CD4-positive, alpha-beta T cell treated with Interleukin-21 for 1 hour (primary cell): ENCODE measurements at places on chromosomes 2 and 18.

DNA sequence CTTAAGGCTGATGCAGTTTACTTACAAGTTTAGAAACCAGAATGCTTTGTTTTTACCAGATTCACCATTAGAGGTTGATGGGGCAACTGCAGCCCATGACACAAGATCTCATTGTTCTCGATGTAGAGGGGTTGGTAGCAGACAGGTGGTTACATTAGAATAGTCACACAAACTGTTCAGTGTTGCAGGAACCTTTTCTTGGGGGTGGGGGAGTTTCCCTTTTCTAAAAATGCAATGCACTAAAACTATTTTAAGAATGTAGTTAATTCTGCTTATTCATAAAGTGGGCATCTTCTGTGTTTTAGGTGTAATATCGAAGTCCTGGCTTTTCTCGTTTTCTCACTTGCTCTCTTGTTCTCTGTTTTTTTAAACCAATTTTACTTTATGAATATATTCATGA is 99.4 kb upstream of the IL1R2 start:
- DNase-seq, result no peak

DNA sequence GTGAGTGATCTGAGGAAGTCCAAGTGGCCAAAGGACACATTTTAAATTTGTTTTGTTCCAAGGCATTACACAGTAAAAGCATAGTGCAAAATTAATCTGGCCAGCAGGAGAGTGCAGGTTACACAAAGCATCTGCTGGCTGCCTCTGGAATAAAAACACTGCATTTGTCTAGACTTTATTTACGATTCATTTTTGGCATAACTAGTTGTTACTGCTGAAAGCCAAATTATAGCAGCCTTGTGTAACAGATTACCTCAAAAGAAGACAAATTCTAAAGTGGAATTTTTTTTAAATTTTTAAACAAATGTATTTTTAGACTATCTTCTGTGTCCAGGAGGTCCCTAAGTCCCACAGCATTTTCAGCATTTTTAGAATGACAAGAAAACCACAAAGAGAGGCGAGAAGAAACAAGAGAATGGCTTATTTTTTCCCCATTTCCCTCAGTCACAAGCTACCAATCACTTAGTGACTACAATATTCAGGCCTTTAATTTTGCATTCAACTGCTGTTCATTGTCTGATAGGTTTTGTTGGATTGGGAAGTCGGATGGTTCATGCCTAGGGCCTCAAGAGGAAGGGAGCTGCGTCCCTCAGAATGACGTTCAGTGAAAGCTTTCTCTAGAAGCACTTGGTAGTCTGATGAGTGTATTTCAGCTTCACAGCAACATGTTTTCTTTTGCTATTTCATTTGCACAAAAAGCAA is 46.0 kb downstream of the TMEFF2 start:
- DNase-seq, result no peak

- no peak for DNase-seq
These were observed 7.8 kb downstream of the CCDC85A start for GRCh38 chr2:56191617-56192016.

DNA sequence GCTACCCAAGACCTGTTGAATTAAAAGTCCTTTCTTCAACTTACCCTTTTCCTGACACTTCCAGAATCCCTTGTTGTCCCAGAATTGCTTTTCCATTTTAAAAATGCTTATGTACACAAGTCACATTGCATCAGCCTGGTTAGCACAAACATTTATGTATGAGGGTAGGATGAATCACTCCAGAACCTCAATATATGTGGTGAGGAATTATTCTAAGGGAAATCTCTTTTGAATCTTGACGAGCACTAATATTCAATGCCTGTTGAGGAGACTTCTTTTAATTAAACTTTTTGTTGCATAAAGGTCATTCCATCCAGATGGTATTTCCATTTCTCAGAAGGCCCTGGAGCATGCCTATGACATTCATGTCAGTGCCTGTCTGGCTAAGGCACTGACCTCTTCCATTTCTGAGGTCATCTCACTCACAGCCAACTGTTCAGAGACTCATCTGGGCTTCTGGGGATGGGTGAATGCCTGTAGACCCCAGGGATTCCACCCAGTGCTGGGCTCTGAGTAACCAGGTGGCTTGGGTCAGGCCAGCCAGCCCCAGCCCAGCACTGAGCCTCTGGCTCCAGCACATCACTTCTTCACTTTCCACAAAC is 28.2 kb downstream of the ACMSD start:
- DNase-seq, result no peak

- no peak for DNase-seq
These were observed 142.9 kb downstream of the RNF144A start for GRCh38 chr2:7060156-7060555.

- no peak for DNase-seq
These were observed 69.9 kb downstream of the ACTR2 start for GRCh38 chr2:65297544-65297943.

DNA sequence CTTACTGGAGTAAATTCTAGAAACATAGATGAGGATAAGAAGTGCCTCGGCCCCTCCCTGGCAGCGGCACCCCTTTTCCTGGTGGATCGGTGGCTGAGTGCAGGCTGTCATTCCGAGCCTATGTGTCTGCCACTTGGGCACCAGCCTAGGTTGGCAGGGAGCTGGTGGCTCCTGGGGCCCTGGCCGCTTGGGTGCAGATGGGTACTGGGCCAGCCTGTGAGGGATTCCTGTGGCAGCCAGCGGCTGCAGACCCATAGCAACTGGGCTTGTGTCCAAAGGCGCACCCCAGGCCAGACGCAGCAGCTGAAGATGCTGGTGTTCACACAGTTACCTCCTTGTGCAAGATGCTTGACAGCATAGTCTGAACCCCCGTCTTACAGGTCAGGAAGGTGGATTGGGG is 2.8 kb downstream of the SNORC start:
- DNase-seq, result no peak

- no peak for DNase-seq
These were observed 4.0 kb downstream of the CAD start for GRCh38 chr2:27221166-27221565.

- DNase-seq, result no peak
These were observed 1183.2 kb upstream of the ACVR2A start for GRCh38 chr2:146661473-146662096.

DNA sequence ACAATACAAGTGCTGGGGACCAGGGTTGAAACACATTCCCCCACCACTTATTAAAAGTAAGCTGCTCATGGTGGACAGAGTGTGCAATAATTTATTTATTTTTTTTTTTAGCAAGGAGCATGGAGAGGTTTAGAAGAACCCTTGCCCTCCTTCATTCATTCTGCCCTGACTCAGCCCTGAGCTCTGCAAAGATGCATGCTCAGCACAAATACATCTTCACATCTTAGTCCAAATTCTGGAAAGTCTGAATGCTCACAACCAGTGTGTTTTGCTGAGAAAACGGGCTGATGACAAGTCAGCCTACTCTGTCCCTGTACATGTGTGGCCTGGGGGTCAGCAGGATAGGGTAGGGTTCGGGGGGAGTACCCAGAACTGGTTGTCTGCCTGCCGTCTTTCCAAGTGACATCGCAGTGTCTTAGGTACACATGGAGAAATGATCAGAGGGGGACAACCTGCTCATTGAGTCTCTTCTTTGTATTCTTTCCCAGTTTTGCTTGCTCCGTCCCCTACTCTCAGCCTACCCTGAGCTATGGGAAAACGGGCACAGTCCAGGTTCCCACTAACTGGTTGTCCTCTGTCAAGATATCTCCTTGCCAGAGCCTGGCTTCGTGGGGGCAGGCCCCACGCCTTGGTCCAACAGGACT is 76.4 kb downstream of the ADD2 start:
- DNase-seq, result no peak

DNA sequence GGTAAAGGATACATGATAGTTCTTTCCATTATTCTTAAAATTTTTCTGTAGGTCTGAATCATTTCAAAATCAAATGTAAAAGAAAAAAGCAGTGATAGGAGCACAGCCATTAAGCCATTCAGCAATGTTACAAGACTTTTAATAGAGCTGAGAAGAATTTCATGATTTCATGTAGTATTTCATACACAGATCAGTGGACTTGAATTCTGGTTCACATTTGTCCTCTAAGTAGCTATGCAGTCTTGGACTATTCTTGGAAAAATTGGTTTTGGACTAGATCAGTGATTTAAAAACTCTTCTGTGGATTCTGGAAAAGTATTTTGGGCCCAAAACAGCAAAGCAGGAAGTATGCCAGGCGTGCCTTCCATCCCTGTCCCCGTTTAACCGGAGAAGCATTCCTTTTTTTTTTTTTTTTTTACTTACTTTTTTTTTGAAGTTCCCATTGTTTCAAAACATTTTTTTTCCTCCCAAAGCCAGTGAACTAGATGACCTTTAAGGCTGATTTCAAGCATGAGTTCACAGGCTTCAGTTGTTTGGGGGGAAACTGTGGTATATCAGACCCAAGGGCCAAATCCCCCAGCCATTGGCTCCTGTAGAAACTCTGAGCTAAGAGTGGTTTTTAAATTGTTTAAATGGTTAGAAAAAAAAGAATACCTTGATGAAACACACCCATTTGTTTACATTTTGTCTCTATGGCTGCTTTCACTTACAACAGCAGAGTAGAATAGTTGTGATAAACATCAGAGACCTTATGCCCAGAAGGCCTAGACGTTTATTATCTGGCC is 17.5 kb upstream of the POLI start:
- DNase-seq, result no peak

DNA sequence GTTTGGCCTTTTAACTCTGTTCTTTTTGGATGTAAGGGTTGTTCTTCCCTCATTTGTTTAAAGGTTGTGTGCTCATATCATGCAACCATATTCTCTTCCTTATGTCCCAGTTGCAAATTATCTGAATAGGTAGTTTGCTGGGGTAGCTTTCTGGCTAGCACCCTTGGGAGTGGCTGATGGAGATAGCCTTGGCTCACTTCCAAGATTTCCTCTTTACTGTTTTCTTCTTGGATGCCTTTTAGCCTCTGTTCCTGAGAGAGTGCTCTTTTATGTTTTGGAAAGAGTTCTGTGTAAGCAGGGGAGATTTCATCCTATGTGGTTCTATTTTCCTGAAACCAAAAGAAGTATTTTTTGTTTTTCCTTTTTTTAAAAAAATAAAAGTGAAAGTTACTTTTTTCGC is 25.4 kb downstream of the USP14 start:
- DNase-seq, result no peak

- no peak for DNase-seq
These were observed 34.7 kb downstream of the ANTXR1 start for GRCh38 chr2:69047625-69048145.
